ENCODE measurements at places on chromosomes 2 and 18.
A peak's percentile ranks its signal among the peaks of the same experiment; 100 is the strongest.

DNA sequence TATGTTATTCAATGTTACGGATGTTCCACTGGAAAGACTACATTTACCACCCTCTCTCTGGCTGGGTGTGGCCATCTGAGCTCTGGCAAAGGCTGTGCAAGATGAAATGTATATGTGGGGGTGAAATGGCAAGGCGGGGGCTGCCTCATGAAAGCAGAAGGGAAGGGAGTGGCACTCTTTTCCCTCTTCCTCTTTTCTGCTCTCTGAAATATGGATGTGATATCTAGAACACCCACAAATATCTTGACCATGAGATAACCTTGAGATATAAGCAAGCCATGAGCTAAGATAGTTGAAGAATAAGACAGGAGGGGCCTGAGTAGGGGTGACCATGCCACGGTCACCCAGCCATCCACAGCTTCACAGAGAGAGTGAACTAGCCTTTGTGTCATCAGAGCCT, 367.8 kb upstream of the ID2 start:
- DNase-seq, result peak; percentile 80

GRCh38 chr2:187475499-187476248, 27.6 kb upstream of the CALCRL start:
- peak; percentile 76 for DNase-seq

- DNase-seq, result peak; percentile 93
These were observed 66.3 kb upstream of the NABP1 start for GRCh38 chr2:191611614-191612013.

- DNase-seq, result no peak
These were observed 20.5 kb downstream of the FHL2 start for GRCh38 chr2:105378276-105378840.

DNA sequence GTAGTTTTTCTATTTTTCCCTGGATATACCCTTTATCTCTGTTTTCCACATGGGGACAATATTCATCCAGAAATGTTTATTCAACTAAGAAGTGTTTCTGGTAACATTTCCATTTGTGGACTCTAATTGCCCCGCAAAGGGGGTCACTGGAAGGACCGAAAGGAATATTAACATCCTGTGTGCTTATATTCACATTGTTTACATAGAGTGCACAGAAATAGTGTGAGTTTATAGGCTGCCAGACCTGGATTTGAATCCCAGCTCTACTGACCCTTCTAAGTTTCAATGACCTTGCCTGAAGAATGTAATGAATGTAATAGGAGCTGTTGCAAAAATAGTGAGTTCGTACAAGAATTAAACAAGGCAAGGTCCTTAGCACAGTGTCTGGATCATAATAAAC, 152.9 kb upstream of the NCKAP5 start:
- DNase-seq, result no peak

DNA sequence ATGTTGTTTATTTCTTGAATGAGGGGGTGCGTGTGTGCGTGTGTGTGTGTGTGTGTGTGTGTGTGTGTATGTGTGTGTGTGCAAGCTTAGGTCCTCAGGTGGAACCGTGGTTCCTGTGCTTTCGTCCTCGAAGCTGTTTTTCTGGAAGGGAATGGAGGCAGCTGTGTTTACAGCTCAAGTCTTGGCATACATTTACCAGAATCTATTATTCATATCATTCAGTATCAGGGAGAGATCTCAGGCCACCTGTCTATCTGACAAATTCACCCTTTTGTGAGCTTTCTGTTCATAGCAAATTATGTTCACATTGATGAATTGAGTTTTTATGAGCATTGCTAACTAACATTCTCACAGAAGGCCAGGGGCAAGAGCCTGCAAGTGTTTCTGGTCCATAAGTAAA, 550.4 kb downstream of the ARHGAP15 start:
- DNase-seq, result no peak

GRCh38 chr2:1692342-1692741, 52.0 kb downstream of the PXDN start:
- no peak for DNase-seq

GRCh38 chr2:211944572-211944971, 594.0 kb downstream of the ERBB4 start:
- DNase-seq, result no peak

GRCh38 chr2:142037066-142037465, 93.8 kb downstream of the LRP1B start:
- DNase-seq, result no peak

All from suppressor macrophage treated with lipopolysaccharide for 4 hours (primary cell).